Mammary epithelial cell (primary cell): ENCODE measurements at places on chromosomes 6 and 20. TPM values are rescaled to one million over a fixed set of nuclear protein-coding genes. Genes with fewer than 3 reads are reported as not detected.

POPDC3 gene
- total RNA-seq = 34.0 TPM

DNA sequence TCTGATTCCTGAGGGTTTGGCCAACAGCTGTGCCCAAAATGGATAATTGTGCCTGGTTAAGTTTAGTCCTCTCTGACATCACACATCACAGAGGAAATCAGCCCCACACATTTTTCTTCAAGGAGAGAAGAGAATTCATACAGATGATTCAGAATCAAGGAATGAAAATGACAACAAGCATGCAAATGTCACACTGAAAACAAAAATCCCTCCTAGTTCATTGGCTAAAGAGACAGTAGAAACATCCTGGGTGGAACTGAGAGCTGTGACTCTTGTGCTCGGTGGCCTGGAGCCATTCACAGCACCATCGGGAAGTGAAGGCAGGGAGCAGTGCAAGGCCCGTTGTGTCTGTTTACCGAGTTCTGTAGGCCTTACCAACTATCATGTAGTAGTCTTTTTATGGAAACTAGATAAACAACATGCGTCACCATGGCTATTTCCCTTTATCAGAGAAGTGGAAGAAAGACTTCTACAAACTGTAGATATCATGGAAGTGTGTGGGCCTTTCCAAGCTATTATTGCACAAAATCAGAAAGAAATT, 81.7 kb upstream of the TENT5A start:
- no peak for DNase-seq

DNA sequence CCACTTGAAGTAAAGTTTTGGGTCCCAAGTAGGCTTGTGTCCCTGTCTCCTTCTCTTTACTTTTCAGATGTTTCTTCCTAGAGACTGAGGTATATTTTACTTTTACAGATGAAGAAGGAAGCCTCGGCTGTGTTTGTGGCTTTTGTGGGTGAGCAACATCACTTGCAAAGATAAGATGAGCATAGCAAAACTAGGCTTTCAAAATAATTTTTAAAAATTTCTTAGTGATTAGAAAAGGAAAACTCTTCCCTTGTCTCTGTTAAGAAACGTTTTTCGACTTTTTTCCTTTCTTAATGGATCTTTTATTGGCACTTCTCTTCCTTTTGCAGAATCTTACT, 7.6 kb downstream of the PTPN1 start:
- DNase-seq = no peak

- peak; percentile 64 for DNase-seq
These were observed 3.1 kb downstream of the B3GALT4 start for GRCh38 chr6:33279971-33280511.

- no peak for DNase-seq
These were observed 699 bp upstream of the HSPA1B start for GRCh38 chr6:31826793-31827285.

DNA sequence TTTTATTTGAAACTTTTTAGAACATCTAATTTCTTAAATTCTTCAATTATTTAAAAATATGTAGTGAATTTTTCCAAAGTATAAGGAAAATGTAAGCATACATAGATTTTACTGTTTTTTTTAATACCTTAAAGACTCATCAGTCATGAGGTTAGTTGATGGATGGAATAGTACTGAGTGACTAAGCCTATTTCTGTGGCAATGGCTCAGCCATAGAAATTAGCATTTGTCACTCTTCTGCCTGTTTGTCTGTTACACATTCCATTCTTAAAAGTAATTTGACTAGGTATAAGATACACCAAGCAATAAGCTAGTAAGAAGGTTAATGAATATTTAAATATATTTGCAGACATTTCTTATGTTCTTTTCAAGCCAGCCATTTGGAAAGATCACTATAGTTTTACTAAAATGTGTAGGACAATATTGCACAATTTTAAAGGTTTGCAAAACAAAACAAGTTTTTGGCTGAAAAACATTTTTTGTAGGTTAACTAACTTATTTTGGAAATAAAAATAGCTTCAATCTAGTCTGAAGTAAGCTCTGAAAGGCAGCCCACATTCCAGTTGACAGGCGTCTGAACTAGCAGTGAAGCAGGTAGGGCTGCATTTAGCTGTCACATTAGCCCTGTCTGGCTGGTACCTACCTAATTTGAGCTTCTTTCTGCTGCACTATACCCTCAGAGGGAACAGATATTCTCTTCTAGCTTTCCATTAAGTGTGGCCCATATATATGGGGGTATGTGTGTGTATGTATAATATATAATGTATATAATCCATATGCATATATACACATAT, 385.7 kb downstream of the GRIK2 start:
- DNase-seq = peak; percentile 69

GRCh38 chr6:148295261-148295887, 47.3 kb upstream of the SASH1 start:
- DNase-seq = no peak

- no peak for DNase-seq
These were observed 1.7 kb upstream of the FAM50B start for GRCh38 chr6:3847521-3847920.

- DNase-seq = peak; percentile 13
These were observed 732 bp downstream of the CYP24A1 start for GRCh38 chr20:54172856-54173652.
